ENCODE measurements at places on chromosomes 11 and 22. TPM values are rescaled to one million over a fixed set of nuclear protein-coding genes. Genes with fewer than 3 reads are reported as not detected.
A peak's percentile ranks its signal among the peaks of the same experiment; 100 is the strongest.

- no peak for DNase-seq
These were observed 487.8 kb downstream of the BUD13 start for GRCh38 chr11:116285026-116285425.

- DNase-seq: no peak
These were observed 152.3 kb downstream of the FEZ1 start for GRCh38 chr11:125343718-125344131.

DNA sequence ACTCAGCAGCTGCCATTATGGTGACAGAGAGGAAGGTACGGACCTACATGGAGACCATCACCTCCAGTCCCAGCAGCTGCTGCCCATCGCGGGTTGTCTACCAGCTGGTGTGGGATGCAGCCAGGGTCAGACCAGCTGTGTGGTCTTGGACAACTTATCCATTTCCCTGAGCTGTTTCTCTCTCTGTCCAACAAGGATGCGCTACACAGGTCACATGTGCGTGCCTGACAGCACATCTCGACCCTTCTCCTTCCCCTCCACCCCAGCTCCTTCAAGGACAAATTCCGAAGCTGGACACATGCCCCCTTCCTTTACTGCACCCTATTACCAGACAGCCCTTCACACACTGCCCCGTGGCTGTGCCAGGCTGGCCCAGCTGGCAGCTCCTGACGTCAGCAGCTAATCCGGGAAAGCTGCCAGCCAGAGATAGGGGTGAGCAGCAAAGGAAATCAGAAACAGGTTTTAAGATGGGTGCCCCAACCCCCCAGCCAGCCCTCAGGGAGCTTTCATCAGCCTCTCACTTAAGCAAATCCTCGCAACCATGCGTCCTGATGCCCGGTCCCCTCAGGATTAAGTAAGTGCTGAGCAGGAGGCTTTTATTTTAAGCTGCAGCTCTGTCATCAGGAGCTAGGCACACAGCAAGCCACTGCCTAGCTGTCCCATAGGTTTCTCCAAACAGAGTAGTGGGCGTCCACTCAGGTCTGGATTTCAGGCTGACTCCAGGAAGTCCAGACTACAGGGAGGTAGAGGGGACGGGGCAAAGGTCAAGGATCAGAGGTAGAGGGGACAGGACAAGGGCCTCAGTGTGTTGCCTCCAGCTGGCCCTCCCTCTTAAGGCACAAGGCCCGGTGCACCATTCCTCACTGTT is 20.3 kb downstream of the TEF start:
- DNase-seq: no peak

GRCh38 chr11:70082829-70083228 is 4.7 kb downstream of the ANO1 start:
- DNase-seq: no peak

- DNase-seq: no peak
These were observed 12.5 kb downstream of the GDPD5 start for GRCh38 chr11:75513250-75513649.

DNA sequence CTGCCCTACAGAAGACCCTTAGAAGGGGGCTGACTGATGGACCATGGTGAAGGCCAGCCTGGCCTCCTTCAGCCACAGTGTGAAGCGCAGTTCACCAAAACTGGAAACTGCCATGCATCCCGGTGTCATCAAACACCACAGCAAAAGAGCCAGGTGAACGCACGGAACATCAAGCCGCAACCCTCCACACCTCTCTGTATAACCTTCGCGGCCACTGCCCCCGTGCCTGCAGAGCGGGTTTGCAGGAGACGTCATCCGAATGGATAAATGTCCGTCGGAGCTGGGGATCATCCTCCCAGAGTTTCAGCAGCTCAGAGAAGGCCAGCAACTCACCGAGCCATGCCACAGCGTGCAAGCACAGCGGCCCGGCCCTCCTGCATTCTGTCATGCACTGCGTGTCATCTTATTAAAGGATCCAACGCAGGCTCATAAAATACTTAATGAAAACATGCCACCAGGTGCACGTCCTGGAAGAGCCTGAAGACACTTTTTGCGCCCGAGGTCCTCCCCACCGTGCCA is 309.9 kb downstream of the BRD1 start:
- DNase-seq: no peak

DNA sequence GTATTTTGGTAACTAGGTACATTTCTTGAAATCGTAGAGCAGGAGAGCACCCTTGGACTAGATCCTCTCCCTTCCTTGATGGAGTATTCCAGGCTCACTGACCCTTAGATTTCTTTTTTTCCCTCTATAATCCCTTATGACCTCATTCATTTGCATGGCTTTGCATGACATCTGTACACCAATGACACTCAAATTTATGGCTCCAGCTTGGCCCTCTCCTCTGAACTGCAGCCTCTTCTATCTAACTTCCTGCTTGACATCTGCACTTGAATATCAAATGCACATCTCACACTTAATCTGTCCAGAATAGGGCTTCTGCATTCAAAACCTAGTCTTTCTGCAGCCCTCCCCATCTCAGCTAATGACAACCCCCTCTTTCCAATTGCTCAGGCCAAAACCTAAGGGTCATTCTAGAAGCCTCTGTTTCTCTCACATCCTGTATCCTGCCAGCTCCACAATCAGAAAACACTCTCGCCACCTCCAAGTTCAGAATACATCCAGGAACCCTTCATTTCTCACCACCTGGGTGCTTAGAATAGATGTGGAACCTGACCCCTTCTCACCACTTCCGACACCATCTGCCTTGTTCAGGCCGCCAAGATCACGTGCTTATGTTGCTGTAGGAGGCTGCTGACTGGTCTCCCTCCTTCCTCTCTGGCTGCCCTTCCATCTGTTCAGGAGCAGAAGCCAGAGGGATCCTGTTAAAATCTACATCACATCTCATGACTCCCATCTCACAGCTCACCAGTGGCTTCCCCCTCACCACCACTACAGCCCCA is 138.9 kb upstream of the MTNR1B start:
- DNase-seq: no peak

GRCh38 chr11:81033779-81034540 is 1593.1 kb upstream of the TENM4 start:
- DNase-seq: no peak

GRCh38 chr11:105953886-105954285 is 68.2 kb downstream of the MSANTD4 start:
- no peak for DNase-seq

GRCh38 chr22:39388261-39389011 is 11.1 kb upstream of the TAB1 start:
- DNase-seq: peak; percentile 68

GRCh38 chr22:39815932-39816331 is 77.6 kb downstream of the ENTHD1 start:
- no peak for DNase-seq

DNA sequence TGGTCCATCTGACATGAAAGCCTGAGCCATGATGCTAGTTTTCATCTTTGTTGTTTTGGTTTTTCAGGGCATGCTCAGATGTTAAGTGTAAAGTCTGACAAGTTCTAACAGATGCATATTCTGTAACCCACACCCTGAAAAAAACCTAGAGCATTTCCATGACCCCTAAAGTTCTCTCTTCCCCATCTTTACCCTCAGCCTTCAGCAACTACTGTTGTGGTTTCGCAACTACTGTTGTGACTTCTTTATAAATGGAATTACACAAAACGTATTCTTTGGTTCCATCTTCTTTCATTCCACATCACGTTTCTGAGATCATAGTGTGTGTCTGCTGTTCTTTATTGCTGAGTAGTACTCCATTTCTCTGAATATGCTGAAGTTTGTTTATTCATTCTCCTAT is 65.1 kb upstream of the LDLRAD3 start:
- DNase-seq: no peak

GRCh38 chr11:1422481-1422880 is 32.7 kb downstream of the BRSK2 start:
- DNase-seq: no peak

GRCh38 chr11:133235381-133235780 is 296.9 kb downstream of the OPCML start:
- no peak for DNase-seq

DNA sequence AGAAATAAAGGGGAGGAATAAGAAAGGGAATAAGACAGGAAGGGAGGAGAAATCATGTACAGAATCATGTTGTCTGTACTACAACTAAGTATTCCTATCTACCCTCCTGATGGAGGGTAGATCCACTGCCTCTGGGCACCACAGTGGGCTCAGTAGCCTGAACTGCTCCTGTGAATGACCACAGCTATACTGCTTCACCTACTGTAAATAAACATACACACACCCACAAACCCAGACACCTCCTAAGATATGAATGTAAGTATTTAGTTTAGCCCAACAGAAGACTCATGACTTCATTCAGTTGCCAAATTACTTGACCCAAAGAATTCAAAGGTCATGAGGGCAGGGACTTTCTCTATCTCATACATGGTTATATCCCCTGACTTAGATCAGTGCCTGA is 177.3 kb upstream of the C11orf58 start:
- DNase-seq: no peak

GRCh38 chr22:30720263-30720837 is 25.7 kb downstream of the OSBP2 start:
- no peak for DNase-seq

DNA sequence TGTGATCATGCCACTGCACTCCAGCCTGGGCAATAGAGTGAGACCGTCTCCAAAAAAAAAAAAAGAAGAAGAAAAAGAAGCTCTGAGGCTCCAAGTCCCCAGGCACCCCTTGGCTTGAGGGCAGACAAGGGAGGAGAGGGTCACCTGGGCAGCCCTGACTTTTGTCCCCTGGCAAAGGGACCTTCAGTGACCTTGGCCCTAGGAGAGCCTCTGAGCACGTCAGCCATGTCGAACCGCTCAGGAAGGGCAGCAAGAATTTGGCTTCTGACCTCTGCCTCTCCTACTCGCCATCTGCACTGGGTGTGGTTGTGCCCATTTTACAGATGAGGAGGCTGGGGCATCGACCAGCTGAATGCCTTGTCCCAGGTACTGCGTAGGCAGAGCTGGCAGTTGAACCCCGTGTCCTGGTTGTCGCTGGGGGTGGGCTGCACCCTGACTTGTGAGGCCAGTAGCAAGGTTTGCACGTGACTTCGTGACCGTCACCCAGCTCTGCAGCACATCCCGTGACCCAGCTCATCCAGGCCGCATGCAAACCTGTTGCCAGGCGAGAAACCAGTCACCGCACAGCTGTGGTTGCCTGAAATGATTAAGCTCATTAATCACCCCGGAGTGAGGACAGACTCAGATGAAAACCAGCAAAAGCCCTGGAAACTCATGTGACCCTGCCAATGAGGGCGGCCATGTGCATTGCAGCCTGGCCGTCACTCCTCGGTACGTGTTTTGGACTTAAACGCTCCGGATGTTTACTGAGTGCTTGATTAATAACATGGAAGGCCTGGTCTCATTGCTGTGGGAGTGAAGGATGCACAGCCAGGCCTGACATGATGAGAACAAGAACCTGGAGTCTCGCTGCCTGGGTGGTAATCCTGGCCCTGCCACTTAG is 47.7 kb upstream of the PPP6R3 start:
- no peak for DNase-seq

- no peak for DNase-seq
These were observed 40.0 kb upstream of the TP53I11 start for GRCh38 chr11:44990665-44991064.

- no peak for DNase-seq
These were observed 15.3 kb upstream of the APOL3 start for GRCh38 chr22:36175892-36176291.

DNA sequence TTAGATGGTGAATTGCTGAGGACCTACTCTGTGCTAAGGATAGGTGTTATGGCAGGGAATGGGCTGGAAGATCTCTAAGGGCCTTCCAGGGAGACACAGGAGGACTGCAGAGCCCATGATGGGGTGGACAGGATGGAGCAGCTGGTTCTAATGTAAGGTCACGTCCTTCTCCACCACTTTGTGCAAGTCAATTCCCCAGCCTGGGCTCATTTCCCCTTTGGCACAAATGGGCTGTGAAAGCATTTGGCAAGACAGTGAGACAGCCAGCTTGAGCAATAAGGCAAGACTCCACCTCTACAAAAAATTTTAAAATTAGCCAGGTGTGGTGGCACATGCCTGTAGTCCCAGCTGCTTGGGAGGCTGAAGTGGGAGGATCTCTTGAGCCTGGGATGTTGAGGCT is 81.4 kb upstream of the THY1 start:
- DNase-seq: no peak

- no peak for DNase-seq
These were observed 9.7 kb downstream of the MRGPRD start for GRCh38 chr11:68970921-68971636.

GRCh38 chr22:45159652-45160462 is 3.9 kb upstream of the NUP50 start:
- no peak for DNase-seq

DNA sequence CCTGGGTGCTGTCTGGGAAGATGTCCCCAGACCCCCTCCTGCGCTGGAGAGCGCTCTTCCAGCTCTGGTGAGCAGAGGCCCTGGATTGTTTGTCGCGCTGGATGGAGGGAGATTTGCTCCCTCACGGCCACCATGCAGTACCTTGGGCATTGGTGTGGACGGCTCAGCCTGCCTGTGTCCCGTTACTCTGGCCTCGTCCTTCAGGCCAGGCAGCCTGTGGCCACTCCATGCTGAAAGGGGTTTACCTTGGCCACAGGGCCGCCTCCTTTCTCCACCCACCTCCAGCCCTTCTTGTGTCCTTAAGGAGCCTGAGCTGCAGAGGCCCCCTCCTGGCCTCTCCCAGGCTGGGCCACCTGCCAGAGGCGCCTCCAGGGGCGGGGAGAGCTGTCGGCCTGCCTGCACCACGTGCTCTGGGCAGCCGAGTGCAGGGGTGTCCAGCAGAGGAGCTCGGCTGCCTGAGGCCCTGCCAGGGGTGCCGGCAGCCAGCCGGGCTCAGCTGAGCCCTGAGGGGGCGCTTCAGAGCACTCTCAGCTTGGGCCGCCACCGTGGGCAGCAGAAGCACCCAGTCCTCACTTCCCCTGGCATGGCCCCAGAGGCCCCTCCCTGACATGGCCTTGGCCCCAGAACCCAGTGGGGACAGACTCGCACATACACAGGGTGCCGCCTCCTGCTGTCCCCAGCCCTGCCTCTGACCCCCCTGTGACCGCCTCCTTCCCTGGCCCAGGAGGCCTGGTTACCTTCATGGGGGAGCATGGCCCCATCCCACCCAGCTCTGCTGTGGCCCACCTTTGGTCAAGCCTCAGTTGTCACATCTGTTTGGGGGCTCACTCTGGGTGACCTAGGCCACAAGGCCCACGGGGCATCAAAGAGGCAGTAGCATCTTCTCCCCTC is 3.4 kb downstream of the CCND1 start:
- no peak for DNase-seq

OR52A5 gene
- not detected for total RNA-seq

CHEK2 gene
- 6.0 TPM for total RNA-seq

ADM gene
- 0.43 TPM for total RNA-seq

CARD16 gene
- total RNA-seq: 2.7 TPM

OR4D5 gene
- total RNA-seq: not detected

SPDYC gene
- total RNA-seq: not detected

CFAP300 gene
- not detected for total RNA-seq

APOA4 gene
- total RNA-seq: not detected

TSSK2 gene
- not detected for total RNA-seq

TEAD1 gene
- 0.90 TPM for total RNA-seq
